ENCODE measurements at places on chromosomes 13 and 19. TPM values are rescaled to one million over a fixed set of nuclear protein-coding genes. Genes with fewer than 3 reads are reported as not detected.

The CRX gene
- polyA plus RNA-seq, result not detected

The PNMA8C gene
- 23.7 TPM for polyA plus RNA-seq

The CCDC70 gene
- polyA plus RNA-seq, result not detected

The APOC4 gene
- not detected for polyA plus RNA-seq

The CBLC gene
- 0.25 TPM for polyA plus RNA-seq

The BEST2 gene
- 0.24 TPM for polyA plus RNA-seq

The MBD3L2 gene
- not detected for polyA plus RNA-seq

DNA sequence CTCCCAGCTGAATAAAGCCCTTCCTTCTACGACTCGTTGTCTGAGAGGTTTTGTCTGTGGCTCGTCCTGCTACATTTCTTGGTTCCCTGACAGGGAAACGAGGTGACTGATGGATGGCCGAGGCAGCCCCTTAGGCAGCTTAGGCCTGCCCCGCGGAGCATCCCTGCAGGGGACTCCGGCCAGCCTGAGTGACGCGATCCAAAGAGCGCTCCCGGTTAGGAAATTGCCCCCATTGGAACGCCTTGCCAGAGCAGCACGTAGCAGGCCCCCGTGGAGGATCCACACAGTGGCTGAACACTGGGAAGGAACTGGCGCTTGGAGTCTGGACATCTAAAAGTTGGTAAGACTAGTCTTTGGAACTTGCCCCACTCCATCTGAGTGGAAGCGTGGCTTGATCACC is 296.8 kb upstream of the SGCG start:
- no peak for DNase-seq

- DNase-seq, result peak; percentile 42
These were observed 572.5 kb downstream of the LIG4 start for GRCh38 chr13:107642831-107643230.

DNA sequence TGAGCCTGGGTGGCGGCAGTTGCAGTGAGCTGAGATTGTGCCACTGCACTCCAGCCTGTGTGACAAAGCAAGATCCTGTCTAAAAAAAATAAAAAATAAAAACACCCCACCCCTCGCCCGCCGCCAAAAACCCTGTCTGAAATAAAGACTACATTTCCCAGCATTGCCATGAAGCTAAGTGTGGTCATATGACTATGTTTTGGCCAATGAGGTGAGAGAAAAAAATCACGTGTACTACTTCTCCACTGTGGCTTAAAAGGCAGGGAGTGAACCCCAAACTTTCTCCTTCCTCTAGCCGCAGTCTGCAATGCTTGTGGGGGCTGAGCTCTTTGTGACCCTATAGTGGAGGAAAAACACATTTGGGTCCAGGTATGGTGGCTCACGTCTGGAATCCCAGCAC is 54.9 kb downstream of the COLGALT1 start:
- no peak for DNase-seq

GRCh38 chr13:114053026-114053425 is 79.2 kb upstream of the C13orf46 start:
- DNase-seq, result no peak

- no peak for DNase-seq
These were observed 13.2 kb downstream of the JAK3 start for GRCh38 chr19:17834350-17835181.

- peak; percentile 40 for DNase-seq
These were observed 676.7 kb upstream of the SPRY2 start for GRCh38 chr13:81017513-81018152.

- DNase-seq, result no peak
These were observed 27.1 kb upstream of the C1QTNF9 start for GRCh38 chr13:24282256-24282655.

GRCh38 chr19:38642176-38642575 is 5.3 kb upstream of the ACTN4 start:
- DNase-seq, result no peak

GRCh38 chr19:41994994-41995958 is 1.2 kb upstream of the ATP1A3 start:
- DNase-seq, result no peak

DNA sequence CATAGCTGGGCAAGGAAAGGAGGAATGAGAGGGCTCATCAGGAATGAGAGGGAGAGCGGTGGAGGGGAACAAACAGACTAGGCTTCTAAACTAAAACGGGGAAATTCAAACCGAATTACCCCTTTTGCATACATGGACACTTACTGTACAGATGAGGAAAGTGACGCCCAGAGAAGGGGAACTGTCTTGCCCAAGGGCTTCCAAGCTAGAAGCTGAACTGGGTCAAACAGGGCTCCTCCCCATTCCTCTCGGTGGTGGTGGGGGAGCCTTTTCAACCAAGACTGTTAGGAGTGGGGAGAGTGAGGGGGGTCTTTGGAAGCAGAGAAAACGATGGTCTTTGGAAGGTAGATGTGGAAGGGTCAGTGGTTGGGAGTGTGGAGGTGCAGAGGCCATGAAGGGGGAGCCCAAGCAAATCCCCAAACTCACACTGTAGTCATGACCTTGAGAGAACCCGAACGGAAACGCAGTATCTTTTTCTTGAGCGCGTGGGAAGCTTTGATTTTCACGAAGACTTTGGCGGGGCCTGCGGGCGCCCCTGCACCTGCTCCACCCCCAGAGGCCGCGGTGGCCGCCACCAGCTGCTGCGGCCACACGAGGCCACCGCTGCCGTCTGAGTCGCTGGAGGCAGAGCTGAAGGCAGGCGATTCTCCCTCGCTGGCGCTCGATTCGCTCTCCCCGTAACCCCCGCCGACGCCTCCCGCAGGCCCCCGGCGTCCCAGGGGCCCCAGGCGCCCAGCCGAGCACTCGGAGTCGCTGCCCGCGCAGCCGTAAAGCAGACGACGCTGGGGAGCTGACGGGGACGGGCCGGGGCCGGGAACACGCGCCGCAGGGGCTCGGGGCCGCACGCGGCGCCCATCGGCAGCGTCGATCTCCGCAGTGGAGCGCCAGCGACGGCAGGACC is 12.3 kb upstream of the GNG8 start:
- no peak for DNase-seq

- no peak for DNase-seq
These were observed 962 bp upstream of the IRS2 start for GRCh38 chr13:109787135-109787954.

- DNase-seq, result no peak
These were observed 287.1 kb downstream of the ITGBL1 start for GRCh38 chr13:101739382-101740178.

GRCh38 chr19:32403291-32403995 is 2.1 kb upstream of the DPY19L3 start:
- no peak for DNase-seq

- no peak for DNase-seq
These were observed 1.5 kb downstream of the CD37 start for GRCh38 chr19:49336482-49337266.

DNA sequence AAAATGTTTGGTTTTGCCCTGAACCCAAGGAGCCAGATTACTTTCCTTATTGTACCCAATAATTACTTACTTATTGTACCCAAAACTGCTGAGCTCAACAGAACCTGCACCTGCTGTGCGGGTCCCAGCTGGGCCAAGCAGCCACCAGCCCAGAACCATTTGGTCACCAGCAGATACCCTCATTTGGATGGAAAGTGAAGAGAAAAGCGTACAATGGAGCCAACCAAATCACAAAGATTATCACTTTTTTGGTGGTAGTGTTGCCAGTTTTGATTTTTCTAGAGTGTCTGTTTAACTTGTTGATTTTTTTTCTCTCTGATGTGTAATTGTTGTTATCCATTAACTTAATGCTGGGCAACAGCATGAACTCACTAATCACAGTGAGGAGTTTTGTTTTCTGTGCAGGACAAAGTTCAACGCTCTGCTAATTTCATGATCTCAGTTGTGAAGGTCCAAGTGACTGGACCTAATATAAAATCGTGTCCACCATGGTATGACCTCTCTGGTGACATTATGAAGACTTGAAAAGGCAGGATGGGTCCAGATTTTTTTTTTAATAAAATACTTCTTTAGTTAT is 23.8 kb downstream of the SPATA13 start:
- no peak for DNase-seq

- DNase-seq, result no peak
These were observed 17.8 kb downstream of the POP4 start for GRCh38 chr19:29623726-29624488.

GRCh38 chr19:48696353-48697010 is 711 bp downstream of the FUT2 start:
- DNase-seq, result no peak

- DNase-seq, result no peak
These were observed 1550.9 kb downstream of the PCDH9 start for GRCh38 chr13:65679240-65679639.

- peak; percentile 48 for DNase-seq
These were observed 22.2 kb downstream of the DCLK1 start for GRCh38 chr13:36108954-36109353.

GRCh38 chr13:34833562-34834182 is 108.4 kb upstream of the NBEA start:
- DNase-seq, result no peak

DNA sequence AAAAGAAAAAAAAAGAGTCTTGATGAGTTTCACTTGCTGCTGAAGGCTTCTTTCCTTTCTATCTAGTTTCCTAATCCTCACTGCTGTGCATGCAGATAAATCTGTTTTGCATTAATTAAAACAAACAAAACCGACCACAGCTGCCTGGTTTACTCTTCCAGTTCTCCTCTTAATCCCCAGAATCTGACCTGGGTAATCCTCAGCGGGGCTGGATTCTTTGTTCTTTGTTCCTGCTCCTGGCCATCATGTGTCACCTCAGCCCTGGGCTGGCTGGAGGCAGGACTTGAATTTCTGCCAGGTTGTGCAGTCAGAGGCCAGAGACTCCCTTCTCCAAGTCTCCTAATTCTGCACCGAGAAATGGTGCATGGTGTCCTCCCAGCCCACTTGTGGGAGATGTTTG is 52.2 kb upstream of the CYP4F8 start:
- DNase-seq, result no peak

- no peak for DNase-seq
These were observed 9.3 kb downstream of the ZNF787 start for GRCh38 chr19:56111601-56112312.

GRCh38 chr13:87052731-87053130 is 618.4 kb upstream of the SLITRK5 start:
- DNase-seq, result no peak

GRCh38 chr13:27483421-27483820 is 33.1 kb upstream of the MTIF3 start:
- DNase-seq, result no peak

- DNase-seq, result no peak
These were observed 8.2 kb upstream of the ZNF177 start for GRCh38 chr19:9354651-9355050.

DNA sequence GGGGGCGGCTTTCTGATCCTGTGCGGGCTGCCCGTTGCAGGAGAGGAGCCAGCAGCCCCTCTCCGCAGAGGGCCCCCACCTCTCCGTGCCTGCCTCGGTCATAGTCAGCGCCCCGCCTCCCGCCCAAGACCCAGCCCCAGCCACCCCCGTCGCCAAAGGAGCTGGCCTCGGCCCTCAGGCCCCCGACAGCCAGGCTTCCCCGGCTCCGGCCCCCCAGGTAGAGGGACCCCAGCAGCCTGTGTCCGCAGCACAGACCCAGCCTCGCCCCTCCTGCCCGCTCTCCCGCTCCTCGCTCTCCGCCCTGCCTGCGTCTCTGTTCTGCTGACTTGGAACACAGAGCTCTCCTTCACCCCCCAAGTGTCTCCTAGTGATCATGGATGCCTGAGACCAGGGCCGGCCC is 31.3 kb upstream of the EHD2 start:
- DNase-seq, result no peak

- DNase-seq, result no peak
These were observed 11.4 kb downstream of the LPAR6 start for GRCh38 chr13:48401480-48401879.
